Mucosa of descending colon (tissue), 3 donors: ENCODE measurements at places on chromosomes 12 and 14.

- no peak for DNase-seq
These were observed 29.7 kb downstream of the FRMD6 start for GRCh38 chr14:51681411-51681810.

- no peak for DNase-seq
These were observed 170.0 kb upstream of the GZMB start for GRCh38 chr14:24803933-24804494.

DNA sequence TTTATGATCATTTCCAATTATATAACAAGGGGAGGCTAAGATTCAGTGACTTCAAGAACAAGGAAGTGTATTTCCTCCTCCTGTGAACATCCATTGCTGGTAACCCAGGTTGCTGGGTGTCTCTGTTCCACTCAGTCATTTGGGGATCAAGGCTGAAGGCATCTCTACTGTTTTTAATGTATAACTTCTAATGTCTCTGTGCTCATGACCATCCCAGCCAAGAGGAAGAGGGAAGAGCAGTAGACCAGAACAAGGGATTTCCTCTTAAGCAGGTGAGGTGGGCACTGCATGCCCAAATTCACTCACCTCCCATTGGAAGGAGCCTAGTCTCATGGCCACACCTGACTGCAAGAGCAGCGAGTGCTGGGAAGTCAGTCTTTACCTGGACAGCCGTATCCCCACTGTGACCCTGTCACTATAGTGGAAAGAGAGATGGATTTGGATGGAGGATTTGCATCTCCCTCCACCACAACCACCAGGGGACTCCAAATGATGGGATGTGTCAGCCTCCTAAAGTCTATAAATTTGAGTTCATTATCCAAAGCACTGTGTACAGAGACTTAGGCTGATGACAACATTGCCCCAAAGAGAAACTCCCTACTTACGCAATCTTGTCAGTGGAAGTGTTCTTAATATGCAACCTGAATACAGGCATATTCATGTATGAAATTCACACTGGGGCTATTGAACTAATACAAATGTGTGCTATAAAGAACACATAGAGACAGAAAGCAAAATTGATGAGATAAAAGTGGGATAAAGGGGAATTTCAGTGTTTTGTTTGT is 368.7 kb downstream of the TMEM132D start:
- DNase-seq, result no peak

DNA sequence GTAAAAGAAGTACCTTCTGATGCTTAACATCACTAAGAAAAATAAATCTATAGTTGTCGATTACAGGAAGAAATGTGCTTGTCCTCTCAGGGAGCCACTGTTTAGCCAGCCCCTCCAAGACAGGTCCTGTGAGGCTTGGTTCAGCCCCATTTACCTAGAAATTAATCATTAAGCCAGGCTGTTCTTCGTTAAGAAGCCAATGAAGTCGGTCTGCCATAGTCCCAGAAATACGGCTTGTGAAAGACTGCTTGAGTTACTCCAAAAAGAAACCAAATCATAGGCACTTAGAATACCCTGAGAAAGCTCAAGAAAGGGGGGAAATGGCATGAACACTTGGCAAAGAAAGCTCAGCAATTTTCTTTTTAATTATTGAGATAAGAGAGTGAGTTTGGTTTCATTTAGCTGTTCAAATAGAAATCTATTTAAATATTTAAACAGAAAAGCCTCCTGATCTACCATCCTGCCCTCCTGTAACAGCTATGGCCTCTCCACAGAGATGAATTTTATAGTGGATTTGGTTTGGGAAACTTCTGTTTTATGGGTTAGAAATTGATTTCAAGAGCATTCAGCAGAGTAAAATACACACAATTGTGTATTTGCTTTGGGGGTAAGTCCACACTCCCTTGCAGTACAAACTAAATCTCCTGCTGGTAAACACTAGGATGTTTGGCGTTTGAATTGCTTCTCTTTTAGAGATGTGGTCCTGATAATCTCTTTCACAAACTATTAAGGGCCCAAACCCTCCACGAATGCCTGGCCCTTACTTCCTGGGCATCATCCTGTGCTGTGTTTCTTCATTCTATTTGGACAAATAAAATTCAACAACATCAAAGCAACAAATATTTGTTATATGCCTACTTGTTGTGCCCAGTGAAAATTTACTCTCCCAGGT is 234.4 kb downstream of the SEC23A start:
- DNase-seq, result no peak

DNA sequence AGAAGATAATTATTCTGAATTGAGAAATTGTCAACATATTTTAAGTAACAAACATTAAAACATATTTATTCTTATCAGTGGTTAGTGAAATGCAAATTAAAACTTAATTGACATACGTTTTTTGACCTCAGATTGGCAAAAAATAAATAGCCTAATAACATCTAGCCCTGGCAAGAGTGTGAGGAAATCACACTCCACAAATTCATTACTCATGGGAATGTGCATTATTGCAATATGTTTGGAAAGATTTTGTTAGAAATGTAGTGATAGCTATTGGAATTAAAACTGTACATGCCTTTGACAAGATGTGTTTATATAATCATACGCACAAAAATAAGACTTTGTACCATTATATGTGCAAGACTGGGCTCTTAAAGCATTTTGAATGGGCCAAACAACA is 168.6 kb downstream of the KITLG start:
- no peak for DNase-seq

DNA sequence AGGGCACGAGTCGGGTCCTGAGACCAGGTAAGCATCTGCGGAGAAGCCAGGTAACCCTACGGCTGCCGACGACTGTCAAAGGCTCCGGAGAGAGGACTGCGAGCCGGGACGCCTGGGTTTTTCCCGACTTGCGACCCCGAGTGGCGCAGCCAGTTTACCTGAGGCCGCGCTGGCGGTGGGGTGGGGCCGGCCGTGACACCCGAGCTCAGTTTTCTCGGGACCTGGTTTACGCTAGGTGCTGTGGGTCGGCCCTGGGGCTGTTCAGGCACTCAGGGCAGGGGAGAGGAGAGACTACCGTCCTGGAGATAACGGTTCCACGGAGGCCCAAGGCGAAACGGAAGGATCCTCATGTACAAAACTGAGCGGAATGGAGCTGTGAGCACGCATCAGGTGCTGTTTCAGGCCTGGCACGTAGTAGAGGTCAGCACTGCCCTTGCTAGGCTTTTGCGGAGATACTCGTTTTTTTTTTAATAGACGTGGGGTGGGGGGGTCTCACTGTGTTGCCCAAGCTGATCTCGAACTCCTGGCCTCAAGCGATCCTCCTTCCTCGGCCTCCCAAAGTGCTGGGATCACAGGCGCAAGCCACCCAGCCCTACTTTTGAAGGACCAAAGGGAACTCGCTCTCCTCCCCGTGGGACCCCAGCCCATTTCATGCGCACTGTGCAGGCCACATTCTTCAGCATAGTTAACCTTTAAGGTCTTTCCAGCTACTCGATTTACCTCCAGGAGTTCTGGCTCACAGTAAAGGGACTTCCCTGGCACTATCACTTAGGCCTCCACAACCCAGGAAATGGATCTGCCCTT is 471 bp downstream of the MTRFR start:
- no peak for DNase-seq

- DNase-seq, result no peak
These were observed 88.1 kb upstream of the ETV6 start for GRCh38 chr12:11561411-11561810.

DNA sequence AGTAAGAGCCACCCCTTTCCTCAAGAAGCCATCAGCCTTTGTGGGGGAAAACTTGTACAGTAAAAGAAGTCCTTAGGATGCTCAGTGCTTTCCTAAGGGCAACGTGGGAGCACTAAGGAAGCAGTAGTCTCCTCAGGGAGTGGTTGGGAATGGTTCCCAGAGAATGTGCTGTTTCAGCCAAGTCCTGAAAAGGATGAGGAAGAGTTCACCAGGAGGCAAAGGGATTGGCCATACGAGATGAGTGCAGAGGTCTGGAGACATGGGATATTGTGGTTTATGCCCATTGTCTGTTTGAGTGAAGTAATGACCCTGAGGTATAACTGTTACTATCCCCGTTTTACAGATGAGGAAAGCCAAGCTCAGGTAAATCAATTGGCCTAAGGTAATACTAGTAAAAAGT is 86.0 kb upstream of the ATF1 start:
- no peak for DNase-seq

- no peak for DNase-seq
These were observed 49.3 kb downstream of the EEA1 start for GRCh38 chr12:92879698-92880322.
